ENCODE measurements at places on chromosomes 13 and 19. TPM values are rescaled to one million over a fixed set of nuclear protein-coding genes. Genes with fewer than 3 reads are reported as not detected.
A peak's percentile ranks its signal among the peaks of the same experiment; 100 is the strongest.

Gene FPR2
- not detected for total RNA-seq

Gene SOX1
- not detected for total RNA-seq

Gene ZNF93
- total RNA-seq, result 15.8 TPM

Gene GJB6
- 1.9 TPM for total RNA-seq

Gene MEIS3
- not detected for total RNA-seq

Gene MADCAM1
- total RNA-seq, result 0.39 TPM

Gene SHC2
- not detected for total RNA-seq

Gene S1PR2
- 3.5 TPM for total RNA-seq

Gene IGFL3
- not detected for total RNA-seq

Gene FCER2
- total RNA-seq, result 0.29 TPM

Gene NLRP9
- total RNA-seq, result not detected

Gene C19orf38
- total RNA-seq, result 1.1 TPM

DNA sequence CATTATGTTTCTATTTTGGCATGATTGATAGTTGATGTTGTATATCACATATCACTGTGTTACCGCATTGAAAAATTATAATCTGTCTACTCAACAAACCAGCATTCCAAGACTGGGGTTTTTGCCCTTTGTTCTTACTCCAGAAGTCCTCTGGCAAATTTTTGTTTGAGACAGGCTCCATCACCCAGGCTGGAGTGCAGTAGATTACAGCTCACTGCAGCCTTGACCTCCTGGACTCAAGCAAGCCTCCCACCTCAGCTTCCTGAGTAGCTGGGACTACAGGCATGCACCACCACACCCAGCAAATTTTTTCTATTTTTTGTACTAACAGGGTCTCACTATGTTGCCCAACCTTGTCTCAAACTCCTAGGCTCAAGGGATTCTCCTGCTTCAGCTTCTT is 741.0 kb downstream of the PCDH9 start:
- H3K27me3 ChIP-seq, result no peaks in the 10 kb centered on the region
- DNase-seq, result no peak
- H3K4me3 ChIP-seq, result no peak overlapping the region
- no peaks in the 10 kb centered on the region for H3K36me3 ChIP-seq
- no peak overlapping the region for H3K27ac ChIP-seq

DNA sequence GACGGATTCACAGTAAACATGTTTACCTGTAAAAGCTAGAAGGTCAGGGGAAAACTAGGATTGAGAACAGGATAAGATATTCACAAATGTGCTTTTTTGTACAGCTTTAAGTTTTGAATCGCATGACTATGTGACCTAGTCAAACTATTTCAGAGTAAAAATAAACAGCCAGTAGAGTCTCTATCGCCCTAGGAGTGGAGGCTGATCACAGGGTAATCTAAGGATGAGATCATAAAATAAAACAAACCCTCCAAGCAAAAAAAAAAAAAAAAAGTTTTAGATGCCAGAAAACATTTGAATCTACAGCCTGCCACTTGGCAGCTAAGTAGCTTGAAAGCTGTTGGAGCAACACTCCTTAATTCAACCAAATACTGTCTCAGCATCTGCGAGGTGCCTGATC is 26.8 kb downstream of the ZNF350 start:
- no peak overlapping the region for H3K27ac ChIP-seq
- H3K27me3 ChIP-seq, result no peaks in the 10 kb centered on the region
- H3K4me3 ChIP-seq, result no peak overlapping the region
- no peaks in the 10 kb centered on the region for H3K4me1 ChIP-seq

- no peak overlapping the region for H3K4me3 ChIP-seq
- DNase-seq, result no peak
- no peak overlapping the region for H3K27ac ChIP-seq
- no peaks in the 10 kb centered on the region for H3K4me1 ChIP-seq
- no peaks in the 10 kb centered on the region for H3K27me3 ChIP-seq
Observed at GRCh38 chr13:80572308-80572922, 231.5 kb upstream of the SPRY2 start.

GRCh38 chr19:38351865-38352395 is 16.3 kb downstream of the CATSPERG start:
- H3K36me3 ChIP-seq, result no peaks in the 10 kb centered on the region
- H3K27ac ChIP-seq, result no peak overlapping the region
- DNase-seq, result no peak
- H3K4me1 ChIP-seq, result no peaks in the 10 kb centered on the region
- H3K27me3 ChIP-seq, result peaks cover 4% of the 10 kb centered on the region
- no peak overlapping the region for H3K4me3 ChIP-seq

- no peak overlapping the region for H3K4me3 ChIP-seq
- no peak overlapping the region for H3K27ac ChIP-seq
- no peak for DNase-seq
- H3K4me1 ChIP-seq, result no peaks in the 10 kb centered on the region
Observed at GRCh38 chr13:50334115-50334778, 319.0 kb downstream of the KCNRG start.

DNA sequence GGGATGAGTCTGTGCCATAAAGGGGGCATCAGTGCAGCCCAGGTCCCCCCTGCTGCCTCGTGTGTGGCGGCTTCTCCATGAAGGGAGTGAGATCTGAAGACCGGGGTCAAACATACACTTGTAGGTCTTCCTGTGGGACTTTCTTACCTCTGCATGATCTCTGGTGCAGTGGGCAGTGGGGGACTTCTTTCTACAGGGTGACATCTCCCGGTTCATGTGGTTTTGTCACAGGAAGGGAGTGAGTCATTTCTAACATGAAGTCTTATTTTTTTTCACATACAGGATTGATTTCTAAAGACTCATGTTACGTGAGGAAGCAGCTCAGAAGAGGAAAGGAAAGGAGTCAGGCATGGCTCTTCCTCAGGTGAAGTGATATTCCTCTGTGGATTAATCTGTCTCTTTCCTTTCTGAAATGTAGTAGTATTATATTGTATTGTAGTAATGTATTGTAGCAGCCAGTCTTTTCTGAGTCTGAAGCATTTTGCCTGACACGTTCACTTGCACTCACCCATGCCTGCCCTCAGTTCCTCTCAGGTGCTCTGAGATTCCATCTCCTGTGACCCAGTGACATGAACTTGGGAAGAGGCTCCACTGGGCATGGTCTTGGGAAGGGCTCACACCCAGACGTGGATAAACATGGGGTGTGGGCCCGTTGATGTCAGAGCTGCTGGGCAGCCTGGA is 15.7 kb downstream of the ZNF808 start:
- DNase-seq, result peak; percentile 70
- peak overlapping the region; percentile 81 for H3K27ac ChIP-seq
- no peaks in the 10 kb centered on the region for H3K27me3 ChIP-seq
- peaks cover 29% of the 10 kb centered on the region for H3K4me1 ChIP-seq

DNA sequence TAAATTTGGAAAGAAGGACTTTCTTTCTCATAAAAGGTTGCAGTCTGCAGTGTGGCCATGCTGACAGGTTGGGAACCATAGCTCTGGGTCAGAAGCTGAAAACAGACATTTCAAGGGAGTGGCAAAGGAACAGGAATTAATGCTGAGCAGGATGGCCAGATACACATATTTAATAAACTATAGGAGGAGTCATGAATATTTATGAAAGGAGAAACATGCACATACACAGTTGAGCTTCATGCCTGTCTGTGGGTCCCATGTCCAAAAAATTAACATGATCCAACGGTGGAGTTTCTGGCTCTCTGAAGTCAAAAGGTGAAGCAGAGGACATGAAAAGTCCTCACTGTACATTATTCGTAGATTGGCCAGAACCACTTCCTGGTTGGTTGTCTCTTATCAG is 2556.0 kb downstream of the PCDH9 start:
- H3K36me3 ChIP-seq, result no peaks in the 10 kb centered on the region
- H3K4me3 ChIP-seq, result no peak overlapping the region
- no peak for DNase-seq

DNA sequence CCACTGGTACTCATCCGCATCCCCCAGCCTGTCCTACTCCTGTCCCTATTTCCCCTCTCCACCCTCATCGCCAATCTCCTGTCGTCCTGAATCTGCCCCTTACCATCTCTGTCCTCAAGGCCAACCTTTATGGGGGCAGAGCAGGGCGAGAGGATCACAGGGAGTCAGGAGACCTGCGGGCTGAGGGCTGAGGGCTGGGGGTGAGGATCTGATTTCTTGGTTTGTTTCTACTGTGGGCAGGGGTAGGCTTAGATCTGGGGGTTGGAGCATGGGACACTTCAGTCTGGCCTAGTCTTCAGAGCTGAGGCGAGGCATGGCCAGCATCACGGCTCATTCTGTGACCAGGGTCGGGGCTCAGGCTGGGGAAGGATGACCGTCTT is 16.5 kb upstream of the ERCC1 start:
- H3K27ac ChIP-seq, result peak overlapping the region; percentile 83
- no peaks in the 10 kb centered on the region for H3K36me3 ChIP-seq
- H3K4me1 ChIP-seq, result peaks cover 38% of the 10 kb centered on the region
- no peak for DNase-seq
- peak overlapping the region; percentile 62 for H3K4me3 ChIP-seq

GRCh38 chr19:17423429-17424208 is 3.8 kb downstream of the MVB12A start:
- no peak for DNase-seq
- no peak overlapping the region for H3K4me3 ChIP-seq
- H3K27me3 ChIP-seq, result no peaks in the 10 kb centered on the region
- H3K4me1 ChIP-seq, result peaks cover 30% of the 10 kb centered on the region
- H3K27ac ChIP-seq, result no peak overlapping the region
- H3K36me3 ChIP-seq, result peaks cover 15% of the 10 kb centered on the region

DNA sequence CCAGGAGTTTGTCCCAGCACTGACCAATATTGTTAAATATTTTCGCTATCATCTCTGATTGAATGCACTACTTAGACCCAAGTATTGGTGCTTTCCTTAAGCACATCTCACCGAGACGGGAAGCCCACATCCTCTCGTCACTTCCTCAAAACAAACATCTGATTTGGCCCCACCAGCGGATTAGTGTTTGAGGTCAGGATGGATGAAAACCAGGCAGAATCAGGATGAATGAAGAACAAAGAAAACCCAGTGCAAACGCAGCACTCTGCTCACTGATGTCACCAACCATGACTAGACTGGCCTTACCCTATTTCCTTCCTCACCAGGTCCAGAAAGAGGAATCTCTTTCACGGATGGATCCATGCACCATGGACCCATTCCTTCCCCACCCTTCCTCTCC is 6.0 kb downstream of the PLAUR start:
- peaks cover 45% of the 10 kb centered on the region for H3K36me3 ChIP-seq
- H3K27me3 ChIP-seq, result no peaks in the 10 kb centered on the region
- H3K27ac ChIP-seq, result peak overlapping the region; percentile 76
- peak overlapping the region; percentile 44 for H3K4me3 ChIP-seq

- no peaks in the 10 kb centered on the region for H3K27me3 ChIP-seq
- no peak overlapping the region for H3K27ac ChIP-seq
- H3K4me1 ChIP-seq, result peaks cover 10% of the 10 kb centered on the region
- H3K4me3 ChIP-seq, result no peak overlapping the region
- DNase-seq, result peak; percentile 73
Observed at GRCh38 chr19:42433503-42434260, 6.5 kb upstream of the LIPE start.

DNA sequence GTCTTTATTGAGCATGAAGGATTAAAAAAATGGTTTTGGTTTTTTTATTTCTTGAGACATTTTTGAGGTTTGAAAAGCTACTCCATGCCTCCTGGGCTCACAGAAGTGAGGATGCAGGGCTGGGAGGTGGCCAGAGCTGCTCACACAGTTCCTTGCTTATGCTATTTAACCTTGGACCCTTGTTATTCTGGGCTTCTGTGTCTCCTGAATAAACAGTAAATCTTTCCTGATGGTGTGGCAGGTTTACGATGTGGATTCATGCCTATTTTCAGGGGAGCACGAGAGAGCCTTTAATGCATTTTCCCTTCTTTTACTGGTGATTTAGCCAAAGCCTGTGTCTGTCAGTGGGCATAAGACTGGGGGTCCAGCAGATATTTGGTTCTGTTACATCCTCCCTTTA is 34.3 kb upstream of the PCDH8 start:
- H3K36me3 ChIP-seq, result no peaks in the 10 kb centered on the region
- no peak overlapping the region for H3K4me3 ChIP-seq
- no peak overlapping the region for H3K27ac ChIP-seq
- DNase-seq, result no peak

DNA sequence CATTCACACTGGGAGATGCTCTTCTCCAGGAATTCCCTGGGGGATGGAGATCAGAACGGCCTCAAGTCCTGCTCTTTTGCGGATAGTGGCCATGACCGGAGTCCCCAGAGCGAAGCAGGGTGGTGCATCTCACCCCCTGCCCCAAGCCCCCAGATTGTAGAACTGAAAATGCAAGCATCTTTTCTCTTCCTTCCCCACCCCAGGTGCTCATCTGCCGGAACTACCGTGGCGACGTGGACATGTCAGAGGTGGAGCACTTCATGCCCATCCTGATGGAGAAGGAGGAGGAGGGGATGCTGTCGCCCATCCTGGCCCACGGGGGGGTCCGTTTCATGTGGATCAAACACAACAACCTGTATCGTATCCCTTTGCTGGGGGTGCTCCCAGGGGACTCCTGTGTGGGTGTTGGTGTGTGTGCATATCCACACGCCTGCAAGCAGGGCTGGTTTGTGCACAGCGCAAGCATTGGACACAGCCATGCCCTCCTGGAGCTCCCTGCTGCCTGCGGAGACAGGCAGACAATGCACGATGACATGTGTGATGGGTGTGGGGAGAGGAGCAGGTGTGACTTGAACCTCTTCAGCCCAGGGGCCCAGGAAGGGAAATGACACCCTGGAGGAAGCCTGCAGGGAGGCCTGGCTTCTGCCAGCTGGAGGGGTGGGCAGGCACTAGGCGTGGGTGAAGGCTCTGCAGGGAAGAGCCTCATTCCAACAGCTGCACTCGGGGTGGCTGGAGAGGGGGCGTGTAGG is 5.7 kb downstream of the AP1M1 start:
- H3K4me1 ChIP-seq, result peaks cover 76% of the 10 kb centered on the region
- H3K36me3 ChIP-seq, result peaks cover 74% of the 10 kb centered on the region
- peak overlapping the region; percentile 79 for H3K27ac ChIP-seq

GRCh38 chr19:688214-688613 is 7.0 kb downstream of the PRSS57 start:
- no peak overlapping the region for H3K27ac ChIP-seq
- H3K36me3 ChIP-seq, result no peaks in the 10 kb centered on the region
- no peaks in the 10 kb centered on the region for H3K27me3 ChIP-seq
- no peaks in the 10 kb centered on the region for H3K4me1 ChIP-seq

- H3K36me3 ChIP-seq, result no peaks in the 10 kb centered on the region
- no peak overlapping the region for H3K4me3 ChIP-seq
- DNase-seq, result no peak
- no peaks in the 10 kb centered on the region for H3K27me3 ChIP-seq
- H3K27ac ChIP-seq, result no peak overlapping the region
- H3K4me1 ChIP-seq, result no peaks in the 10 kb centered on the region
Observed at GRCh38 chr13:97133955-97134354, 88.2 kb upstream of the MBNL2 start.

- no peak overlapping the region for H3K4me3 ChIP-seq
- no peaks in the 10 kb centered on the region for H3K4me1 ChIP-seq
- no peaks in the 10 kb centered on the region for H3K27me3 ChIP-seq
- no peak overlapping the region for H3K27ac ChIP-seq
- DNase-seq, result no peak
Observed at GRCh38 chr13:61024046-61024445, 391.6 kb downstream of the PCDH20 start.

GRCh38 chr13:107275945-107276614 is 708.1 kb upstream of the ARGLU1 start:
- H3K27me3 ChIP-seq, result no peaks in the 10 kb centered on the region
- no peak overlapping the region for H3K27ac ChIP-seq
- H3K36me3 ChIP-seq, result no peaks in the 10 kb centered on the region

Data from activated CD8-positive, alpha-beta T cell treated with anti-CD3 and anti-CD28 coated beads, Interleukin-2, amount 10 ng/mL, durations not matched to agents 7 days and 5 days (primary cell).